Muscle of leg (tissue), 16 donors: ENCODE measurements at places on chromosomes 2 and 18. TPM values are rescaled to one million over a fixed set of nuclear protein-coding genes. Genes with fewer than 3 reads are reported as not detected.
A peak's percentile ranks its signal among the peaks of the same experiment; 100 is the strongest.

GRCh38 chr18:24611075-24611474 lies 150.6 kb downstream of the HRH4 start:
- no peak overlapping the region for H3K27ac ChIP-seq
- peaks cover 3% of the 10 kb centered on the region for H3K4me1 ChIP-seq
- DNase-seq, result no peak
- H3K4me3 ChIP-seq, result no peak overlapping the region
- no peaks in the 10 kb centered on the region for H3K36me3 ChIP-seq

- H3K27me3 ChIP-seq, result peaks cover 41% of the 10 kb centered on the region
- peaks cover 16% of the 10 kb centered on the region for H3K4me1 ChIP-seq
Measured at GRCh38 chr18:31041271-31042083, 1.1 kb downstream of the DSC3 start.

GRCh38 chr2:2704428-2705090 lies 373.5 kb upstream of the MYT1L start:
- no peaks in the 10 kb centered on the region for H3K36me3 ChIP-seq
- H3K4me3 ChIP-seq, result no peak overlapping the region
- no peak overlapping the region for H3K27ac ChIP-seq
- peaks cover 2% of the 10 kb centered on the region for H3K27me3 ChIP-seq
- no peaks in the 10 kb centered on the region for H3K4me1 ChIP-seq

- H3K4me3 ChIP-seq, result no peak overlapping the region
- no peaks in the 10 kb centered on the region for H3K36me3 ChIP-seq
- DNase-seq, result peak; percentile 22
Measured at GRCh38 chr2:185645529-185645928, 93.1 kb upstream of the FSIP2 start.

Gene ERBB4
- 12.7 TPM for total RNA-seq

Gene ADAM23
- total RNA-seq, result 4.1 TPM

Gene MYO5B
- 0.98 TPM for total RNA-seq

Gene LYG2
- not detected for total RNA-seq

Gene CAVIN2
- total RNA-seq, result 34.9 TPM

Gene EFHD1
- total RNA-seq, result 7.0 TPM

Gene PPIG
- 35.2 TPM for total RNA-seq
